ENCODE measurements at places on chromosomes 2 and 18.

DNA sequence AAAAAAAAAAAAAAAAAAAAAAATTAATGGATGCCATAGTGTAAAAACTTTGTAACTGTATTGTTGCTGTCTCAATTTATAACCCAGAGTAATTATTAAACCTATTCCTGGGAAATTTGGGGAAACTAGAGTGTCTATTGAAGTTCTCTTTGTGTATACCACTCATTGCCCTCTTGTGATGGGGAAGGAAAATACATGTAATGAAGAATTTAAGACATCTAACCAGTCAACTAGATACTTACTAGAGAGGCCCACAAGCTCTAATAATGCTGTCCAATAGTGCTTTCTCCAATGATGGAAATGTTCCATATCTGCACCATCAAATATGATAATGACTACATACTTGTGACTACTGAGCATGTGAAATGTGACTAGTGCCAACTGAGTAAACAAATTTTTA is 168.5 kb upstream of the SLC39A10 start:
- no peak for DNase-seq

DNA sequence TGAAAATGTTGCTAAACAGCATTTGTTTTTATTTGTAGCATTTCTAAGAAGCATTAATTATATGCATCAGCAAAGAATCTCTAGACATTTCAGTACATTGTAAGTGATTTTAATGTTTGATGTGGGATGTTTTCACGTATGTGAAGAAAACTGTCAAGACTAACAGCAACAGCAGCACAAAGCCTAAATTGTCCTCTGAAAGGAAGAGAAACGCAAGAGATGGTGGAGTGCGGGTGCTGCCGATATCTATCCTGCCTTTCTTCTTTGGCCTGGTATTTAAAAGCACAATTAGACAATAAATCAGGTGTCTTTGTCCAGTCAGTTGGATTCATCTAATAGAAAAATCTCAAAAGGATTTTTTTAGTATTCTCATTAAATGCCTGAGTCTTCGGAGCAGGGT is 3.1 kb downstream of the TWIST2 start:
- no peak for DNase-seq

DNA sequence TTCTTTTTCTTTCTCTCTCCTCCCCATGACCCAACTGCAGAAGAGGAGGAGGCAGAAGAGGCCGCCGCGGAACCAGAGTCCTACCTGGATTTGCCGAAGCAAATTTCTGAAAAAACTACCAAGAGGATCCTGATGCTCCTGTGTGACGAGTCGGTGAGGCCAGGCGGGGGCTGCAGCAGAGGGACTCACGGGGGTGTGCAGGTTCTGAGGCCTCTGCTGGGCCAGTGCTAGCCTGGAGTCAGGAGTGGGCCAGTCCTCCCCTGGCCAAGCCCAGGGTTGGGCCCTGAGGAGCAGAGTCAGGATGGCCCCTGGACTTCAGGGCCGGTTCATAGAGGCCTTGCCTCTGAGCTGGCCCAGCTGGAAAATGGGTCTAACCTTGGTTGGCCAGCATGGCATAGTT is 29.3 kb downstream of the OTOF start:
- DNase-seq: no peak

- DNase-seq: no peak
Measured at GRCh38 chr18:2536493-2536892, 34.8 kb downstream of the METTL4 start.

- no peak for DNase-seq
Measured at GRCh38 chr2:227783404-227784138, 30.1 kb upstream of the CCL20 start.

DNA sequence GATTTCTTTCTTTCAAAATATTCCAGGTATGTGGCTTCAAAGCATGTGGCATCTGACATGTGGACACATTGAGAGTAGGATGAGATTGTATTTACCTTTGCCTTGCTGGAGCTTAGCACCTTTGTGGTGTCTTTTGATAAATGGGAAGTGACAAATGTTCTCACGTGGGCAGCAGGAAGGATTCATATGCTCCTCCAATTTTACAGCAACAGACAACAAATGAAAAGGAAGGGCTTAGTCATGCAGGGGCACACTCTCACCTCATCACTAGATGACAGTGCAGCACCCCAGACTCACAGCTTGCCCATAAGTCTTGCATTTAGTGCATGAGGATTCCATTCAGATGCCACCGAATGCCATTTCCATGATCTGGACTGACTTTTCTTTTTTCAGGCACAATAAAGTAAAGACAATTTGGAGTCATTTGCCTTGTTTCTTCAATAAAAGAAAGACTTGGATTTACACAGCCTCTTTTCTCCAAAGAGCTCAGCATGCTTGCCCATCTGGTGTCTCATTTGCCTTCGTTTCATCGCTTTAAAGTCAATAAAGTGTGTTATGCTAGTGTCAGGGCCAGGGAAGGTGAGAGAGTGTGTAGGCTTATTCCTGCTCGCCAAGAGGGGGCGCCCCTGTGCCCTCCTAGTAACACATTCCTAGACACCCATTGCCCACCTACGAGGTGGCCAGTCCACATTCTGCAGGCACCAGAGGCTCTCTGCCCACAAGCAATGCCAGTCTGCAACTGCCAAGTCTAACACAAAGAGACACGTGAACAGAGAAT is 39.6 kb upstream of the DAPL1 start:
- no peak for DNase-seq
